ENCODE measurements at places on chromosomes 7 and 10.

DNA sequence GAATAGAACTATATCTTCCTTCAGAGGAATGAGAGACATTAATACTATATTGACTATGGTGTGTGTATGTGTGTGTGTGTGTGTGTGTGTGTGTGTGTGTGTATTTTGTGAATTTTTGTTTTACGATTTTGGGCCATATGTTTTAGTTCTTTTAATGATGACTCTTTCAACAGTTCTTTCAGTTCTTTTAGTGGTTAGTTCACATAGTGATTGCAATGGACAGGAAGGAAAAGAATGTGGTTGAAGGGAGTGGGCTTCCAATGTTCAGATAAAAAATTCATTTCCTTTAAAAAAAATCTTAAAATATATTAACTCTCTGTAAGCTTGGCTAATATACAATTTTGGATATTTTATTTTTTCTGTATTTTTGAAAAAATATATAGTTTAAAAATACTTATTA is 315.7 kb upstream of the DGKB start:
- no peaks in the 10 kb centered on the region for H3K36me3 ChIP-seq
- DNase-seq = no peak
- no peaks in the 10 kb centered on the region for H3K4me1 ChIP-seq
- H3K27ac ChIP-seq = no peak overlapping the region
- H3K27me3 ChIP-seq = no peaks in the 10 kb centered on the region

- DNase-seq = peak; percentile 92
- H3K27ac ChIP-seq = no peak overlapping the region
- no peak overlapping the region for H3K4me3 ChIP-seq
Observed at GRCh38 chr10:46255801-46256747, 30.7 kb upstream of the ANTXRL start.

DNA sequence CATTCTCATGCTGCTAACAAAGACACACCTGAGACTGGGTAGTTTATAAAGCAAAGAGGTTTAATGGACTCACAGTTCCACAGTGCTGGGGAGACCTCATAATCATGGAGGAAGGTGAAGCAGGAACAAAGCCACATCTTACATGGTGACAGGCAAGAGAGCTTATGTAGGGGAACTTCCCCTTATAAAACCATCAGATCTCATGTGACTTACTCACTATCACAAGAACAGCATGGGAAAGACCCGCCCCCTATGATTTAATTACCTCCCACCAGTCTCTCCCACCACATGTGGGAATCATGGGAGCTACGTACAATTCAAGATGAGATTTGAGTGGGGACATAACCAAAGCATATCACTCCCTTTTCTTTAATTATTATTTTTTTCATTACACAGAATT is 16.6 kb downstream of the COL28A1 start:
- no peak overlapping the region for H3K27ac ChIP-seq
- no peaks in the 10 kb centered on the region for H3K4me1 ChIP-seq
- no peak overlapping the region for H3K4me3 ChIP-seq
- no peak for DNase-seq
- H3K27me3 ChIP-seq = no peaks in the 10 kb centered on the region
- H3K36me3 ChIP-seq = no peaks in the 10 kb centered on the region

GRCh38 chr10:84360637-84361365 is 32.4 kb downstream of the CCSER2 start:
- no peak overlapping the region for H3K27ac ChIP-seq
- H3K4me1 ChIP-seq = no peaks in the 10 kb centered on the region
- H3K27me3 ChIP-seq = no peaks in the 10 kb centered on the region
- no peaks in the 10 kb centered on the region for H3K36me3 ChIP-seq
- H3K4me3 ChIP-seq = no peak overlapping the region

DNA sequence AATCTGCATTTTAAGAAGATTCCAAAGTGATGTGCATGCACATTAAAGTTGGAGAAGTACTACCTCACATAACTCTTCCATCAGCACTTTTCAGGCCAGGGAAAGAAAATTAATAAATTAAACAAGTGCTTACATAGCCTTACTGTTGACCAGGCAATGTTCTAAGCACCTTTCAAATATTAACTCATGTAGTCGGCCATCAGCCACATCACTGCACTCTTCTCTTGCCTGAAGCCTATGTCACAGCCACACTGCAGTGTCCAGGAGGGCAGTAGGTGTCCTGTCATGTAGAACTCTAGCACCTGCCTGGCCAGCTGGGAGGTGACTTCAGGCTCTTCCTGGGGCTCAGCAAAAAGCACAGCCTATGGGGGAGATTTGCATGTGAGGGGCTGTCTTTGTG is 71.5 kb downstream of the CDK1 start:
- no peaks in the 10 kb centered on the region for H3K4me1 ChIP-seq
- no peaks in the 10 kb centered on the region for H3K27me3 ChIP-seq
- H3K27ac ChIP-seq = no peak overlapping the region
- H3K36me3 ChIP-seq = no peaks in the 10 kb centered on the region
- H3K4me3 ChIP-seq = no peak overlapping the region

DNA sequence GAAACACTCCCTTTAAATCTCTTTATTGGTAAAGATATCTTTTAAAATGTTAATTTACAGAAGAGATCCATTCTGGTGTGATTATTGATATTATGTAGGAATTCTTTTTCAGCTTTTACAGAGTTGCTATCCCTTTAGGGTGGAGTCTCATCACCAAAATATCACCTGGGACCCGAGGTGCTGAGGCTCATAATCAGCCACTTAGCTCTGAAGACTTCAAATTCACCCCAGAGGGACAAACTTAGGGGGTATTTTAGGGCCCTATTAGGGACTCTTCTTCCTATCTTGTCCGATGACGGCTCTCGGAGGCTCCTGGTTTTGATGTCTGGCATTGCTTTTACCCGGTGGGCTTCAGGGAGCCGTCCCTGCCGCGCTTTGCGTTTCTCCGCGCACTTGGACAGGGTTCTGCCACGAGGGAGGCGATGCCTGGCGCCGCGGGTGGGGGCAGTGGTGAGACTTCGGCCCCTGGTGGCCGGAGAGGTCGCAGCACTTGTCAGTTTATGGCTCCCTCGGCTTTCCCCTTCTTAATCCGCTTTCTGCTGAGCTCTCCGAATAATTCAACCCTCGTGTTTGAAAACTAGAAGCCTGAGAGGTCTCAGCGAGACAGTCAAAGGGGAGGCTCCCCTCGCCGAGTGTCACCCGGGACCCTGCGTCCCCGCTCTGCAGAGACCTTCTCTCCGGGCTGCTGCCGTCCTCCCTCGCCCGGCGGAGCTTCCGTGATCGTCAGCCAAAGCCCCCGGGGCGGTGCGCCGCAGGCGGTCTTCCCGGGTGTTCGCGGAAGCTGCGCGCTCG is 27.8 kb downstream of the RBM20 start:
- no peaks in the 10 kb centered on the region for H3K36me3 ChIP-seq
- H3K27ac ChIP-seq = no peak overlapping the region
- H3K4me3 ChIP-seq = peak overlapping the region; percentile 82

GRCh38 chr10:21810582-21811244 is 192.8 kb downstream of the DNAJC1 start:
- peaks cover 21% of the 10 kb centered on the region for H3K4me1 ChIP-seq
- no peaks in the 10 kb centered on the region for H3K27me3 ChIP-seq
- no peak for DNase-seq
- no peak overlapping the region for H3K4me3 ChIP-seq

- H3K36me3 ChIP-seq = no peaks in the 10 kb centered on the region
- no peak overlapping the region for H3K4me3 ChIP-seq
- no peaks in the 10 kb centered on the region for H3K27me3 ChIP-seq
- H3K4me1 ChIP-seq = no peaks in the 10 kb centered on the region
- H3K27ac ChIP-seq = no peak overlapping the region
- no peak for DNase-seq
Observed at GRCh38 chr10:103812004-103812403, 43.4 kb downstream of the SH3PXD2A start.

DNA sequence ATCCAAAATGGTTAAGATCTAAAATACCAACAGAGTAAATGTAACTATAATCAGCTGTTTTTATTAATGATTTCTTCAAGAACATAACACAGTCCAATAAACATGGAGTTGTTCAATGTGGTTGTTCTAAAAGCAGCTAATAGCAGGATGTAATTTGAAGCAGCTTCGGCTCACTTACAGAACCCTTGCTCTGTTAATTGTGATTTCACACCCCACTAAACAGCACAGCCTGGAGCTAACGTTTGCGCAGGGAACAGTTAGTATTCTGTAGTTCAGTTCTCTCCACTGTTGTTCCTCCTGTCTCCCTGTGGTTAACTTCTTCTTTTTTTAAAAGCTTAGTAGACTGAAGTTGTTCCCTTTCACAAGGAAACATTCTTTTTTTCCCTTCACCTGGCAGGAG is 104.0 kb downstream of the GRM3 start:
- no peak overlapping the region for H3K27ac ChIP-seq
- H3K4me1 ChIP-seq = peaks cover 11% of the 10 kb centered on the region
- H3K36me3 ChIP-seq = no peaks in the 10 kb centered on the region

Measured in endodermal cell (in vitro differentiated cells).